ENCODE measurements at places on chromosomes 2 and 18. TPM values are rescaled to one million over a fixed set of nuclear protein-coding genes. Genes with fewer than 3 reads are reported as not detected.

DNA sequence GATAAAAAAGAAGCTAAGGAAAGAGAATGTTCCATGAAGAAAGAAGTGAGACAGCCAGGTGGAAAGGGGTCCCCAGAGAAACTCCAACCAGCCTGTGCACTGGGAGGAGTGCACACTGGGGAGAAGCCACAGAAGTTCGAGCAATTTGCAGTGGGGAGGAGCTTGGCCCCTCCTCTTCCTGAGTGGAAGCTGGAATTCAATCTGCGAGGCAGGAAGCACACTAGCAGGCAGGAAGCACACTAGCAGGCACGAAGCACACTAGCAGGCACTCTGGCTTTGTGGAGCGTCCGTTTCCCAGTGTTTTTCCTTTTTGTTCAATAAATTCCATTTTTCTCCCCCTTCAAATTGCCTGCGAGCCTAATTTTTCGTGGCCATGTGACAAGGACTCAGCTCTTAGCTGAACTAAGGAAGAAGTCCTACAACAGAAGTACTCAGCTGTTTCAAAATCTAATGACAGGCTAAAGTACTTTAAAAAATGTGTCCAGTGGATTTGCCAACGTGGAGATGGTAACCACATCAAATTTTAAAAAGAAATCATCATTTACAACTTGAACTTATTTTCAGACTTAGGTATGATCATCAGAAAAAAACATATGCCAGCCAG is 21.4 kb upstream of the SPIRE1 start:
- H3K4me1 ChIP-seq, result no peaks in the 10 kb centered on the region
- no peaks in the 10 kb centered on the region for H3K36me3 ChIP-seq
- peak; percentile 44 for DNase-seq
- H3K4me3 ChIP-seq, result no peak overlapping the region
- H3K27ac ChIP-seq, result peak overlapping the region; percentile 42

DNA sequence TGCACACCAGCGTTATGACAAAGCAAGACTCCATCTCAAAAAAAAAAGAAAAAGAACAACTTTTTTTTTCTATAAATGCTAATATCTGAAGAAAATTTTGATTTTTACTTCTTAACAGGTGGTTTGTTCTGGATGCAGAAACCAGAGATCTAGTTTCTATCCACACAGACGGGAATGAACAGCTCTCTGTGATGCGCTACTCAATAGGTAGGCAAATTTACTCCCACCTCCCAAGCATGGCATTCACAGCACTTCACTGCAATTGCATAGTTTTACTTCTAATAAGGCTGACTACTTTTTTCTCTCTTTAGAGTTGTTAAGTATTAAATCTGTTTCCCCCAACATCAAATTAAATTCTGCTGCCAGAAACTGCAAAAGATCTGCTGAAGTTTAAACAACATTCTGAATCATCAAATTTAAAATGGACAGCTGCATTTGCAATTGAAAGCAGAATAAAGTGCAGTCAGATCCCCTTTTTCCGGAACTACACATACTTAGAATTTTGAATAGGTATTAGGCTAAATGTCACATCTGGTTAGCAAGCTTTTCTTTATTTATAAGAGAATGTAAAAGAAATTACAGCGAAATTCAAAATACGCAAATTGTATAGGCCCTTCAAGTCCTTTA is 45.1 kb downstream of the COX7A2L start:
- no peak overlapping the region for H3K27ac ChIP-seq
- H3K4me3 ChIP-seq, result no peak overlapping the region
- H3K27me3 ChIP-seq, result no peaks in the 10 kb centered on the region
- no peaks in the 10 kb centered on the region for H3K4me1 ChIP-seq
- DNase-seq, result no peak
- H3K36me3 ChIP-seq, result no peaks in the 10 kb centered on the region

- no peaks in the 10 kb centered on the region for H3K36me3 ChIP-seq
- H3K4me3 ChIP-seq, result no peak overlapping the region
- H3K27me3 ChIP-seq, result no peaks in the 10 kb centered on the region
- no peak overlapping the region for H3K27ac ChIP-seq
- no peaks in the 10 kb centered on the region for H3K4me1 ChIP-seq
These were observed 300.4 kb upstream of the FANCL start for GRCh38 chr2:58541511-58541910.

CXCR1 gene
- not detected for total RNA-seq

DNA sequence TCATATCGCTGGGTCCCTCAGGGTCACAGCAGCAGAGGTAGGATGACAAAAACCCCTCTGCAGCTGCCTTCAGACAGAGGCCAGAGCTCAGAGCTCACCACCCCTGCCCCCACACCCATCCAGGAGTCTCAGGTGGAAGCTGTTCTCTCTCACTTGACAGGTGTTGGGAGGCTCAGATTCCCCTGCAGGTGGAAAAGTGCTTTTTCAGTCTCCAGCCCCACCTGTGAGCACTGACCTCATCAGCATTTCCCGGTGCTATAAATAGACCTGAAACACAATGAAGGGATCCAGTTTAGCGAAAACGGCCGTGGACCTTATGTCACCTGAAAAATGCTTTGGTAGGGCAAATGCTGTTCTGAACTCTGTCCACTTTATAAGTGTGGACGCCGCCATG is 254.9 kb downstream of the NDUFA10 start:
- no peak for DNase-seq
- no peaks in the 10 kb centered on the region for H3K36me3 ChIP-seq
- H3K4me3 ChIP-seq, result no peak overlapping the region
- no peaks in the 10 kb centered on the region for H3K4me1 ChIP-seq
- no peak overlapping the region for H3K27ac ChIP-seq

ATP6V1B1 gene
- total RNA-seq, result 3.4 TPM

DNA sequence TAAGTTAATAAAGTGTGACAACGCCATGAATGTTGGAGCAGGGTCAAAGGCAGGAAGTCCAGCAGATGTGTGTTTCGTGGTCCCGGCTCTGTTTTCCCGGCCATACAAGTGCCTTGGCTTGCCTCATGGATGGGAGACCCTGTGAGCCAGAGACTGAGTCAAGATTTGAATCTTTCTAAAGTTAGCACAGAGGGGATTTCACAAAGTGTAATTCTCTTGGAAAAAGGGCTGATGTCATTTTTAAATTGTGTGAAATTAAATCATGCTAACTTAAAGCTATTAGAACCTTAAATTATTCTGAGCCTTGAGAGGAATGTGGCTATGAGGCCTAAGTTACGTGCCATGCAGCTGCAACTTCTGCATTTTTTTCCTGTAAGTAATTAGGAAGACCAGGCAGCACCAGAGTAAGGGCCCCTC is 38.3 kb upstream of the RALBP1 start:
- no peak overlapping the region for H3K27ac ChIP-seq
- no peaks in the 10 kb centered on the region for H3K36me3 ChIP-seq
- H3K27me3 ChIP-seq, result no peaks in the 10 kb centered on the region
- no peak for DNase-seq

DNA sequence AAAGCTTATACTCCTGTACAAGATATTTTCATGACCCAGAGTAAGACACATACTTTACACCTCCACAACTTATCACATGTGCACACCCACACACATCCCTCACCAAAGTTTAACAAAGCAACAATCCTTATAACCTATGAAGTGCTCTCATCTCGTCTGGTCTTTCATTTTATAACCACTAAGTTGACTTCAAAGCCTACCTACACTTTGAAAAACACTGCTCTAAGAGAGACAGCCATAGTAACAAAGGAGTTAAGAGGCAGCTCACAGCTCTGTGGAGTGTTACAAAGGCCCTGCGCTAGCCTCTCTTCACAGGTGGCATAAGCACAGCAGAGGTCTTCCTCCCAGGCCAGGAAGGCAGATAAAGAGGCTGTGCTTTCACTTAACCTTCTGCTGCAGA is 69.7 kb upstream of the TMEM200C start:
- H3K27ac ChIP-seq, result no peak overlapping the region
- no peaks in the 10 kb centered on the region for H3K4me1 ChIP-seq
- H3K36me3 ChIP-seq, result no peaks in the 10 kb centered on the region
- no peaks in the 10 kb centered on the region for H3K27me3 ChIP-seq
- DNase-seq, result no peak
- no peak overlapping the region for H3K4me3 ChIP-seq

ALKAL2 gene
- total RNA-seq, result 3.3 TPM

DNA sequence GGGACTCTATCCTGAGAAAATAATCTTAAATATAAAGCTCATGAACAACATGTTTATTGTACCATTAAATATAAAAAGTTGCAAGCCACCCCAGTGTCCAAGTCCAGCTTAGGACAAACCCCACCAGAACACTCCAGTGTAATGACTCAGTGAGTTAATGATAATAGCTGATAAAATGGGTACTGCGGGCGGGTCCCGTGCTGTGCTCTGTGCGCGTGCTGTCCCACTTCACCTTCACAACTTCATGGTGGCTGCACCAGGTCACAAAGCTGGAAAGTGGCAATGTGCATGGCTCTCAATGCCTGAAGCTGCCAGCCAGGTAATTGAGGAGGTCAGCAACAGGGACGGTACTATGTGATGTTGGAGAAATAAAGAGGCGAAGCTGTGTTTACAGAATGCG is 18.6 kb downstream of the DGKD start:
- no peaks in the 10 kb centered on the region for H3K4me1 ChIP-seq
- no peak for DNase-seq
- no peak overlapping the region for H3K4me3 ChIP-seq
- no peaks in the 10 kb centered on the region for H3K36me3 ChIP-seq
- H3K27ac ChIP-seq, result no peak overlapping the region
- no peaks in the 10 kb centered on the region for H3K27me3 ChIP-seq

DNA sequence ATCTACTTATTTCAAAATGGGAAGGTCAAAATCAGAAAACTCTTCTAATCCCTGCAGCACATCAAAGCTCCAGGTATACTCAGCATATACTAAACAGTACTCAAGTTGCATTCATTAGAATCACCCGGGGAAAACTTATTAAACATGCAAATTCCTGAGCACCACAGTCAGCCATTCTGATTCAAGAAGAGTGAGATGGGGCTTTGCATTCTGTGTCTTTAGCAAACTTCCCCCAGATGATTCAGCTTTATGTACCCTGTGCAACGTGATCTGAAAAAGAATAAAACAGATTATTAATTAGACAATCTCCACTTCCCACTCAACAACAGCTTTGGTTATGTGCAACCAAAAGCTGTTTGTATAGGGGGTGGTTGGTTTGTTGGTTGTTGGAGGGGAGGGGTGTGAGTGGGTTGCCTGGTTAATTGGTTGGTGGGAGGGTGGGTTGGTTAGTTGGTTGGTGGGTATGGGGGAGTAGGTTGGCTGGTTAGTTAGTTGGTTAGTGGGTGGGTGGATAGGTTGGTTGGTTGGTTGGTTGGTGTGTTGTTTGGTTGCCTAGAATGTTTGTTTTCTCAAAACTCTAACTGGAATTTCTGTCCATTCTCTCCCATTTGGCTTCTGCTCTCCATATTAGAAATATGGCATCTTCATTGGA is 112.5 kb upstream of the AGAP1 start:
- no peaks in the 10 kb centered on the region for H3K4me1 ChIP-seq
- H3K27me3 ChIP-seq, result no peaks in the 10 kb centered on the region
- no peak overlapping the region for H3K4me3 ChIP-seq
- DNase-seq, result no peak
- no peaks in the 10 kb centered on the region for H3K36me3 ChIP-seq
